ENCODE measurements at places on chromosomes 2 and 18.
A peak's percentile ranks its signal among the peaks of the same experiment; 100 is the strongest.

GRCh38 chr2:42267530-42267929, 93.5 kb downstream of the COX7A2L start:
- DNase-seq: no peak

- DNase-seq: no peak
These were observed 5.3 kb upstream of the RPL37A start for GRCh38 chr2:216493334-216493685.

GRCh38 chr2:223044092-223044836, 7.7 kb upstream of the KCNE4 start:
- DNase-seq: no peak

DNA sequence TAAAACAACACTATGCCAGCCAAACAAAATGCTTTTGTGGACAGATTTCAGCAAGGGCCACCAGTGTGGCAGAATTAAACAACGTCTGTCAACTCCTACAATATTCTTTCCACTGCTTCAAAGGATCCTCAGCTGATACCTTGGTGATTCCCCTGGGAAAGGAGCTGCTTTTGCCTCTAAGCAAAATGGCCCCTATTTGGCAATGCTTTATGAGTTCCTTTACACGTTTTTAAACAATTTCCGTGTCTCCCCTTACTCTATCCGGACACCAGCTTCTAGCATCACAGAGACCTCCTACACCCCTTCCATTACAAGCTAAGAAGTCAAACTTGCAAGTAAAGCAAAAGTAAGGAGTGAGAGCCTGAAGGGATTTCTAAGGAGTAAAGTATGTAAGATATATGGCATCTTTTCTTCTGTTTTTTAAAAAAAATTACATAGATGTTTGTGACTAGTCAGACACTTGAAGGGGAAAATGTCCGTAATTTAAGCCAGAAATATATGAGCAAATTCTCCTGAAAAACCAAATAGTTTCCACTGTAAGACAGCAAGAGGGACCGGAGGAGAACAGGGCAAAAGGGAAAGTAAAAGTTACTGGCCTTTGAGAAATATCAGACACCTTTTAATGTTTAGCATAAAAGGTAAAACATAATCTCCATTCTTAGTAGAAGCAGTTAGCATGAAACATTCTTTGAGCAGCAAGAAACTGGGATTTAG, 1.9 kb downstream of the SOS1 start:
- peak; percentile 31 for DNase-seq

DNA sequence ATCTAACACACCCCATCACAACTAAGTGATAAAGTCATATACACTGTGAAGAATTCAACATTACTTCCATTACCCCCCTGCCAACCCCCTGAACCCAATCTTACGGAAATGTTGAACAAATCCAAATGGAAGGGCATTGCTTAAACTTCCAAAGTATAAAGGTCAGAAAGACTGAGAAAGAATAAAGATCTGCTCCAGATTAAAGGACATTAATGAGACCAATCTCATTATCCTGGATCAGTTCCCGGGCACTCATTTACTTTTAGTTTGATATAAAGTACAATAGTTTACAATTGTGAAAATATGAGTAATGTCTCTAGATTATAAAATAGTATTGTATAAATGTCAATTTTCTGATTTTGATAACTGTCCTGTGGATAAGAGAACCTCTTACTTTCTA, 229.4 kb downstream of the PID1 start:
- DNase-seq: no peak

- no peak for DNase-seq
These were observed 207.6 kb downstream of the ANAPC1 start for GRCh38 chr2:111676291-111676822.

- no peak for DNase-seq
These were observed 15.3 kb upstream of the RGPD4 start for GRCh38 chr2:107811411-107811810.

- no peak for DNase-seq
These were observed 42.8 kb upstream of the COL3A1 start for GRCh38 chr2:188931361-188931760.
